WERI-Rb-1 (cell line): ENCODE measurements at places on chromosomes 3 and 15.

DNA sequence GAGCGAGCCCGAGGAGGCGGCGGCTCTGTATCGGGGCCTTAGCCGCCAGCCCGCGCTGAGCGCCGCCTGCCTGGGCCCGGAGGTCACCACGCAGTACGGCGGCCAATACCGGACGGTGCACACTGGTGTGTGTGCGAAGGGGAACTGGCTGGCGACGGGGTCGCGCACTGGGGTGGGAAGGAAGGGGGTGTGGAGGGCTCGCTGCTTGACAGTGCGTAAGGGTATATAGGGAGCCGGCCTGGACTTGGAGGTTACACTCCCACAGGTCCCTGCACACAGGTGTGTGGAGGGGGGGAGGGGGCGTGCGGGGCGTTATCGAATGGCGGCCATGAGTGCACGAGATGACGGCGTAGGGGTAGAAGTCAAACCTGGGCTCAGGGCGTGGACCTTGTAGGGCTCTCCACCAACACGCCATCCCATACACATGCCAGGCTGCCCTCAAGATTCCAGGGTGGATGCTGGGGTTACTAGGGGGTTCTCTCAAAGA lies 389 bp downstream of the APEH start:
- DNase-seq: peak; percentile 35

- DNase-seq: no peak
These were observed 681.4 kb downstream of the MCTP2 start for GRCh38 chr15:94912760-94913159.

GRCh38 chr3:100043271-100043670 lies 71.0 kb downstream of the FILIP1L start:
- no peak for DNase-seq

DNA sequence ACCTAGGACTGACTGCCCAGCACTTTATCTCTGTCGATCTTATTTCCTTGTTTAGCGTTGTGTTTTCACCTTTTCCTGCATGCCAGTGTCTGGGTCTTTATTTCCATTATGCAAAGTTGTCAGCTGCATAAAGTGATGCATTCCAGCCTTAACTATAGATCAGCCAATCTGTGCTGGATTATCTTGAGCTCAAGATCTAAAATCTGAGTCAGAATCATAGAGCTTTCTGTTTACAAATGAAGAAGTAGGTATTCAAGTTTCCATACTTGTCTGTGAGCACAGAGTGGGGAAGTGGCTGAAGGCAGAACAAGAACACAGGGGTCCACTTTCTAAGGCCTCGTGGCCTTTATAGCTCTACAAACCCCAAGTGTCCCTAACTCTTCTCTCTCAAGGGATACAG lies 82.4 kb upstream of the PLCL2 start:
- no peak for DNase-seq

GRCh38 chr3:128322030-128323022 lies 144.4 kb downstream of the DNAJB8 start:
- peak; percentile 57 for DNase-seq

DNA sequence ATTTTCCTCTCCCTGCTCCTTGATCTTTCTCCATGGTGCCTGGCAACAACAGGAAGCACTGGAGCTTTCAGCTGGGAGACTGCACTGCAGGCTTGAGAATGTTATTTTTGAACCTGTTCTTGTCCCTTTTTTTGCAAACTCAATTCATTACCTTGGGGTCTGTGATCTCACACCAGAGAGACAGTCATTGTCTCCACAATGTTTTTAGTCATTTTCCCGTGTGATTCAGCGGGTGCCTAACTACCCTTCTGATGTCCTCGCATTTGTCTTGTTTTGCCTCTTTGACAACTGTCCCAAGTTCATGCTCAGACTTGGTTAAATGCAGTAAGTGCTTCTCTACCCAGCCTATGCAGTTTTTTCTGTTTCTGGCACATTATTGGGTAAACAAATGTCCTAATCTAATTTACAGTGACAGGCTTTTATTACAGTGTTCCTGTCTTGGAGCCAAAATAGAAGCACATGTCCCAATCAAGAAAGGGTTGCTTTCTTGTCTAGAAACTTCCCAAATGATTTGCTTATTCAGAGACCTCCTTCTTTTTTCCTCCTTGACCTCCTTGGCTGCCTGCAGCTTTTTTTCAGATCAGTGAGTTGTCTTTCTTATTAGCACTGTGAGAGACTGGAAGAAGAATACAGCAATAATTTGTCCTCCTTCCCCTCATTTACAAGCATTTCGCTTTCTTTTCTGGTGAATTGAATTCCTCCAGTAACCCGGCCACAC lies 162.4 kb downstream of the NSUN3 start:
- no peak for DNase-seq

- DNase-seq: no peak
These were observed 66.1 kb downstream of the BOC start for GRCh38 chr3:113277414-113277813.

DNA sequence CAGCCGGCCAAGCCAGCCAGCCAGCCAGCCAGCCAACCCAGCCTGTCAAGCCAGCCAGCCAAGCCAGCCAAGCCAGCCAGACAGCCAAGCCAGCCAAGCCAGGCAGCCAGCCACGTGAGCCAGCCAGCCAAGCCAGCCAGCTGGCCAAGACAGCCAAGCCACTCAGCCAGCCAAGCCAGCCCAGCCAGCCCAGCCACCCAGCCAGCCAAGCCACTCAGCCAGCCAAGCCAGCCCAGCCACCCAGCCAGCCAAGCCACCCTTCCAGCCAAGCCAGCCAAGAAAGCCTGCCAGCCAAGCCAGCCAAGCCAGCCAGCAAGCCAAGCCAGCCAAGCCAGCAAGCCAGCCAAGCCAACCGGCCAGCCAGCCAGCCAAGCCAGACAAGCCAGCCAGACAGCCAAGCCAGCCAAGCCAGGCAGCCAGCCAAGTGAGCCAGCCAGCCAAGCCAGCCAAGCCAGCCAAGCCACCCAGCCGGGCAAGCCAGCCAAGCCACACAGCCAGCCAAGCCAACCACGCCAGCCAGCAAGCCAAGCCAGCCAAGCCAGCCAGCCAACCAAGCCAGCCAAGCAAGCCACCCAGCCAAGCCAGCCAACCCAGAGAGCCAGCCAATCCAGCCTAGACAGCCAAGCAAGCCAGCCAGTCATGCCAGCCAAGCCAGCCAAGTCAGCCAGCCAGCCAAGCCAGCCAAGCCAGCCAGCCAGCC lies 199.5 kb downstream of the GOLGA6L6 start:
- DNase-seq: peak; percentile 51

- no peak for DNase-seq
These were observed 513.3 kb upstream of the CFAP20DC start for GRCh38 chr3:59563072-59563605.

DNA sequence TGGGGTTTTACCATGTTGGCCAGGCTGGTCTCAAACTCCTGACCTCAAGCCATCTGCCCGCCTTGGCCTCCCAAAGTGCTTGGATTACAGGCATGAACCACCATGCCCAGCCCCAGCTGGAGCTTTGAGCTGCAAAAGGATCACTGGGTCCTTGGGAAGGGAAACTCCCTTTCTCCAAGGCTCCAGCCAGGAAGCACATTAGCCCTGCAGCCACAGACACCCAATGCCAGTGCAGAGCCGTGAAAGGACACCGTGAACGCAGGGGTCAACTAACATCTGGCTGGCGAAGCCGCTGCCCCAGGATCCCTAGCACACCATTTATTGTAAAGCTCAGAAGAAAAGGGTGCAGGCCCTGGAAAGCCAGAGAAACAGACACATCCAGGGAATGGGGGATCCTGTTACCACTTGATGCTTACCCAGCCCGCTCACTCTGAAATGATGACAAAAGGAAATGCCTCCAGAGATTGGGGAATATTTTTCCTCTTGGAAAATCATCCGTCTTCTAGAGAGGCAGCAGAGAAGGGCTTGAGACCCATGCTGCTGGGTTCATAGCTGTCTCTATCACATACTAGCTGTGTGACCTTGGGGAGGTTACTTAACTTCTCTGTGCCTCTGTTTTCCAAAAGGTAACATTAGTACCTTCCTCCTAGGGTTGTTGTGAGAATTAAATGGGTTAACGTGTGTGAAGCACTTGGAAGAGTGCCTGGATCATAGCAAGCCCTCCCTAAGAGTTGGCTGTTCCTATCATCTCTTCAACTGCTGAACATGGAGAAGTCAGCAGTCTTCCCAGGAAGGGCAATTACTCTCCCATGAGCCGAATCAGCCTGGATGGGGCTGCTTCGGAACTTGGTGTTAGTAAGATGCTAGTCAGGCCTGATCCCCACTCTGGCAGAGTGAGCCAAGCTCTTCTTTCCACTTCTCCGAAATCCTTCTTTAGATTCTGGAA lies 40.8 kb downstream of the LMCD1 start:
- no peak for DNase-seq

GRCh38 chr15:72491768-72492167 lies 17.6 kb downstream of the ARIH1 start:
- DNase-seq: no peak

DNA sequence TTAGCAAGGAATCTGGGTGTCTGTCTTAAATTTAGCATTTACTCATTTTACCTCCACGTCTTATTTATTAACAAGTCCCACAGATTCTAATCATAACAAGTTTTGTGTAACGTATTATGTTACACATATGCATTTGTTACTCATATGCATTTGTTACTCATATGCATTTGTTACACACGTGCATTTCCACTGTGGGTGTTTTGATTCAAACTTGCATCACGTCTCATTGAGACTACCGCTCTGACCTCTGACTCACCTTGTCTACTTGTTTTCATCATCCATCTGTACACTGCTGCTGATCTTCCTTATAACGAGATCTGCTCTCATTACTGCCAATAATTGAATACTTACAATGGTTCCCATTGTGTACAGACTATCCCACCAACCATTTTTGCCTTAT lies 1141.4 kb downstream of the TBL1XR1 start:
- no peak for DNase-seq

DNA sequence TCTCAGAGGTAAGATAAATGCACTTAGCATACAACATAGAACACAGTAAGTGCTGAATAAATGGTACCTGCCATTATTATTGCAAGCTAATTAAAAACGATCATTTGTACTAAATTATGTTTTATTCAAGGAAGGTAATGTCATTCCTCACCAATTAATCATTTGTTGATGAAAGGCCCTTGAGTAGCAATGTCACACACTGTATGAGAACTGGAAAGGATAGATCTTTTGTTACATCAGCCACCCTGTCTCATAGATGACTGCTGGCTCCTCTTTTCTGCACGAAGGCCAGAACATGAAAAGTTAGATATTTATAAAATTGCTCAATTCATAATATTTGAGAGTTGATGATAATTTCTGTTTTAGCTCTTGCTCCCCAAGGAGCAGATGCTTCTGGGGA lies 415.4 kb downstream of the RBMS3 start:
- DNase-seq: no peak
